ENCODE measurements at places on chromosomes 1 and 21.

- no peak for DNase-seq
Observed at GRCh38 chr1:3067301-3067670, 1.7 kb upstream of the PRDM16 start.

DNA sequence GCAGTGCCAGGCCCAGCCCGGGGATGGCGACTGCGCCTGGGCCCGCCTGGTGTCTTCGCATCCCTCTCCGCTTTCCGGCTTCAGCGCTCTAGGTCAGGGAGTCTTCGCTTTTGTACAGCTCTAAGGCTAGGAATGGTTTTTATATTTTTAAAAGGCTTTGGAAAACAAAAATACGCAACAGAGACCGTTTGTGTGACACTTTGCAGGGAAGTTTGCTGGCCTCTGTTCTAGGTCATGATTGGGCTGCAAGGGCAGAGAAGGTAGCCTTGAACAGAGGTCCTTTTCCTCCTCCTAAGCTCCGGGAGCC is 719 bp downstream of the SOD1 start:
- no peak for DNase-seq

DNA sequence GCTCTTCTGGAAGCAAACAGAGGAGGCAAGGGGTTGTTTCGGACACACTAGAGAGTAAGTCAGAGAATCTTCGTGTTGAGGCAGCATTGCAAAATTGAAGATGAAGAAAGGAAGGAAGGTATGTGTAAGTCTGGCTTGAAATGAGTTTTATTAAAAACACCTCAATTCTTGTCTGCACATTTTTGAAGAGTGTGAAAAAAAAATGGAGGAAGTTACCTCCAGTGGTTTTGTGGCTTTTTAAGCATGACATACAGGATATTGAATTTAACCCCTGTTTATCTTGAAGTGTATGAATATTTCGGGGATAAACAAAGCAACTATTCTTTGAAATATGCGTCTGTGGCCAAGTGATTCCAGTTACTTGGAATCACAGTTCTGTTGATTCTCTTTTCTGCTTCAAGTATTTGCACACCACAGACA is 203.2 kb upstream of the SGIP1 start:
- DNase-seq: no peak

GRCh38 chr1:218585511-218586184 is 240.5 kb downstream of the TGFB2 start:
- DNase-seq: no peak

GRCh38 chr1:89757532-89757931 is 63.3 kb upstream of the LRRC8D start:
- DNase-seq: no peak

- no peak for DNase-seq
Observed at GRCh38 chr1:214518361-214518760, 33.0 kb downstream of the PTPN14 start.

- no peak for DNase-seq
Observed at GRCh38 chr1:31688233-31688918, 15.4 kb downstream of the COL16A1 start.

- DNase-seq: no peak
Observed at GRCh38 chr1:243977094-243977493, 74.0 kb upstream of the ZBTB18 start.

- no peak for DNase-seq
Observed at GRCh38 chr1:192976576-192976975, 82.6 kb downstream of the UCHL5 start.
